ENCODE measurements at places on chromosomes 3 and 15.
A peak's percentile ranks its signal among the peaks of the same experiment; 100 is the strongest.

- DNase-seq = no peak
Measured at GRCh38 chr3:58223855-58224254, 13.1 kb upstream of the DNASE1L3 start.

- DNase-seq = no peak
Measured at GRCh38 chr3:174812172-174812862, 46.8 kb upstream of the NAALADL2 start.

- DNase-seq = no peak
Measured at GRCh38 chr15:54836052-54836795, 360.5 kb downstream of the RSL24D1 start.

- DNase-seq = peak; percentile 64
Measured at GRCh38 chr3:129626744-129627349, 20.4 kb upstream of the PLXND1 start.

DNA sequence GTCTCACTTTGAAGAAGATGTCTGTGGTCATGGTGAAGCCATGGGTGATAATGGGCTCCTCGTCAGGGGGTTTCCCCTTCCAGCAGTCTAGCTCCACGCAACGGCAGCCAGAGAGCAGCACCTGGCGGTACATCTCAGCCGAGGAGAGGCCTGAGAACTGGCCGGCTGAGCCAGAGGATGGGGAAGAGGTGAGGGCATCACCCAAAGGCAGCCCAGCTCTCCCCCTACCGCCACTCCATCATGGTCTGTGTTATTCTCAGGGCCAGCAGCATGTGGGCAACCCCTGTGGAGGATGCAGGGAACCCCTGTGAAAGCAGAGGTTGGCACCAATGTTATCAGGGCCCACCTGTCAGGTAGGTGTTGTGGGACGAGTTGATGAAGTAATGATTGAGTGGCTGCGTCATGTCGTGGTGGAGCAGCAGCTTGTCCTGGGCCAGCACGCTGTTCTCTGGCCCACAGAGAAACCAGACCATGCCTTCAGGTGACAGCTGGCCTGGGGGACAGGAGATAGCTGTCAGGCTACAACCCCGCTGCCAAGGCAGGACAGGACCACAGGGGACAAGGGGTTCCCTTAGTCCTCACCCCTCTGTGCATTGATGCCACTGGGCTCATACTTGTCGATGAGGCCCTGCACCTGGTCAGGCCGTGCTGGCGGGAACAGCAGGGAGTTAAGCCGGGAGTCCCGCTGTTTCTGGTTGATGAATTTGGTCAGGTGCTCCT is 9.4 kb downstream of the PLCB2 start:
- DNase-seq = no peak

DNA sequence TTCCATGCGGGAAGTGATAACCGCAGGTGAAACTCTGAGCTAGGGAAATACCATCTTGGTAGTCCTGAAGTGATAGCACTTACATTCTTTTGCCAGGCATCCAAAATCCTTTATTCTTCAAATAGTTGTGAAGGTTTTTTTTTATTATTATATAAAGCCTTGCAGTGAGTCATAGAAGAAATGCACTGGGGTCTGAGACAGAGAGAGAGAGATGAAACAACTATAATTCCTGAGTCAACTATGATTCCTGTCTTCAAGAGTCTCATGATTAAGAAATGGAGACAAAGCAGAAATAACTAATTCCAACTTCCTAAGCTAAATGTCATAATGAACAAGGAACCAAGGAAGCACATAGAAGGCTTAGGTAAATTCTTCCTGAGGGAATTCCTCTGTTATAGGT is 495.6 kb downstream of the LPP start:
- DNase-seq = no peak

GRCh38 chr3:72977060-72977808 is 19.4 kb upstream of the PPP4R2 start:
- DNase-seq = no peak

- DNase-seq = no peak
Measured at GRCh38 chr3:123757281-123757940, 126.7 kb downstream of the MYLK start.

GRCh38 chr15:94968133-94968532 is 736.8 kb downstream of the MCTP2 start:
- DNase-seq = no peak

DNA sequence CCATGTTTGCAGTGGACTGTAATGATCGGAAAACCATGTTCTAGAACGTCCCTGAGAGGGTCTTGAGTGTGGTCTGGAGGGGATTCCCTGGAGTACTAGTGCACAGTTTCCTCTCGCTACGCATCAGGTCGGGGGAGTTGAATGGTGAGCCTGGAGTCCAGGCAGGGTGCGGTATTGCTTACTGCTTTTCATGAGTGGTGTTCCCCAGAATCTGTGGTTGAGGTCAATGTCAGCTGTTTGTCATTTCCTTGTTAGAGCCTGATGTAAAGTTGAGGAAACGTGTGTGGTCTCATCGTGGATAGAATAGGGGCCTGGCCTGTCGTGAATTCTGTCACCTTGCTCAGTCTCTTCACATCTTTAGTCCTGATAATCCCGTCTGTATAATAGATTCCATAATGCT is 328.2 kb upstream of the LRRFIP2 start:
- DNase-seq = no peak

DNA sequence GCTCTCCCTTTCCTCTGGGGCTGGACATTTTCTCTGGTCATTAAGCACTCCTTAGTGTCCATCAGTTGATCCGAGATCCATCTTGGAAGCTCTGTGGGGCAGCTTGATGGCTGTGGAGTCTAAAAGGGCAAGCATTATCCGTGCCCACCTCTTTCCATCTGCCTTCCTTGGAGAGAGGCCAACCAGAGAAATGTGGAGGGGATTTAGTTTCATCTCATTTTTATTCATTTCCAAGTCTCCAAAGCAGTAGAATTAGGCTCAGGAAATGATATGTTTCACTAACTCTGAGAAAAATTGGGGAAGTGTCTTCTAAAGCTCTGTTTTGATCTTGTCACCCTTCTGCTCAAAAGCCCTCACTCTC is 95.9 kb upstream of the KLHL25 start:
- DNase-seq = no peak

DNA sequence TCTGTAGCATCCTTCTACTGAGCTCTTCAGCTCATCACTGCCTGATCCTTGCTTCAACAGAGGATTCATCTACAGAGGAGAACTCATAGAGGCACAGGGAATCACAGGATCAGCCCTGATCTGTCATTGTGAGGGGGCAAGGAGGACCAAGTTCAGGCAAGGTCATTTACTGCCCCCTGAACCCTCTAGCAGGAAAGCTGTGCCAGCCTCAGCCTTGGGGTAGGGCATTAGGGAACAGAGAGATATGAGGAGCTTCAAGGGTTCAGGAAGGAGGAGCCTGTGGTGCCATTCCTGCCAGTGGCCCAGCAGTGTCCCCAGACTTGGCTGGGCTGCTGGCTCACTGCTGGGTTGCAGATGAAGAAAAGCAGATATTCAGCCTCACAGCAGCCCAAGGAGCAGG is 8.2 kb downstream of the CHST14 start:
- DNase-seq = no peak

- no peak for DNase-seq
Measured at GRCh38 chr3:167507954-167508353, 34.1 kb upstream of the SERPINI2 start.

DNA sequence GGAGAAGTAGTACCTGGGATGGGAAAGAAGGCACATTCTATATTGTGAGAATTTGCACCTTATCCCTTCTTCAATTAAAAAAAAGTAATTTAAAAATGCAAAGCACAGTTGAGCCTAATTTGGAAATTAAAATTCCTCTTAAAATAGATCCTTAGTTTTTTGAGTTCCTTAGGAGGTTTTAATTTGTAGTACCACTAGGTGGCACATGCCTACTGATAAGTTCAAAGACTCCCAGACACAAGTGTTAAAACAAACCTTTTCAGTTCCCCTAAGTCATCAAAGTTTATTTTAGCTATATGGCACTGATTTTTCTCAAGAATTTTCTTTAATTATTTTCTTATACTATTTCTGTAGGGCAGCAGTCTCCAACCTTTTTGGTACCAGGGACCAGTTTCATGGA is 127.6 kb upstream of the AZI2 start:
- DNase-seq = no peak

- no peak for DNase-seq
Measured at GRCh38 chr3:114848643-114849350, 298.3 kb downstream of the ZBTB20 start.

GRCh38 chr15:71197620-71198019 is 82.3 kb downstream of the THSD4 start:
- DNase-seq = no peak

DNA sequence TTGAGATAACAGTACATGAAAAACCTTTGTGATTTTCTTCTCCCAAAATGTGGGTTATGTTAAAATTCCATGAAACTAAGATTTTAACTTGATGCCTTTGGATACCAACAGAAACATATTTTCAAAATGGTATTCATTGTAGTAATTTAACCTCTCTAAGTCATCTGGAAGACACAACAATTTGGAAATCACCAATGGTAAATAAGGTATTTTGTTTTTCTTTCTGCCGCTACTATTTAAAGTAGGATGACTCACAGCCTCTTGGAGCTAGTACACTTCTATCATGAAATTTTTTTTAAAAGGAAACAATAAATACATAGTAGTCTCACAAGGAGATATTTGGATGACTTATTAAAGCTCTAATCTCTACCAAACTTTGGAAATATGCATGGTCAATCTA is 291.6 kb upstream of the VEPH1 start:
- no peak for DNase-seq

DNA sequence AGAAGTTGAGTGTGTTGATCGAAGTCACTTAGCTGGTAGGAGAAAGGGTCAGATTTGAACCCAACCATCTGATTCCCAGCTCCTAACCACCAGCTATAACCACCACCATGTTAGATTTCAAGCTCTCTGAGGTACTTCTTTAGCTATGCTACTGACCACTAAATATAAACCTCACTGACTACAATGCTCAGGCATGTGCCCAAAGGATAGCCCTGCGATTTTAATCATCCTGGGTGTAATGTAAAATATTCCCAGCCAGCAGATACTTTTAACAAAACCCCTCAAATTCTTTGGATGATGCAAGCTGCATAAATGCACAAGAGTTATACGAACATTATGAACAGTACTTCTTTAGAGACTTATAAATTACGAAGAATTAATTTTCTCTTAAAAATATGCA is 115.2 kb upstream of the TSC22D2 start:
- DNase-seq = no peak

- DNase-seq = no peak
Measured at GRCh38 chr15:38846346-38846745, 281.7 kb upstream of the RASGRP1 start.

Data from immature natural killer cell (primary cell).